Fibroblast of skin of left biceps (primary cell): ENCODE measurements at places on chromosomes 1 and 21.

DNA sequence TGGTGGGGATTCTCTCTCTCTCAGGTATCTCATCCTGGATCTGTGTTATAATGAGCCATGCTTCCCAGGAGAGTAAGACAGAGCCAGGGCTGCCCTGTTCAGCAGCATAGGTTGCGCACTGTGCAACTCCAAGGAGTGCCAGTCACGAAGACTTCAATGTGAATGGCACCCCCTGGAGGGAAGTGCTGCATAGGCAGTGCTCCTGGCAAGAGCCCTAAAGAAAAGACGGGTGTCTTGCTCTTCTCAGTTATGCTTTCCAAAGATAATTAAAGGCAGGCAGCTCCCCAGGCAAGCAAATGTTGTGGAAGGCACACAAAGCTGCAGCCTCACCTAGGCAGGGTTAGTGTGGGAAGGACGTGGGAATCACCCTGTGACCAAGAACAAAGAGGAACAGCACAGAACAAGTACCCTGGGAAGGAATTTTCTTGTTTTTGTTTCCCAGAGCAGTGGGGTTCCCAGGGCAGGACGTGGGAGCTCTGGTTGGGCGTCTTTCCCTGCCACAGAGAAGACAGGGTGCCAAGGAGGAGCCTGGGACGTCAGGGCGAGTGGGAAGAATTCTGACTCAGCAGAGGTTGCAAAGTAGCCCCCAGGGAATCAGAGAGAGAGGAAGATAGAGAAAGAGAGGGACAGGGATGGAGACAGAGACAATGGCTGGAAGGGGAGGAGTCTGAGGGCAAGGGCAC lies 120.9 kb downstream of the KCNN3 start:
- DNase-seq: no peak

DNA sequence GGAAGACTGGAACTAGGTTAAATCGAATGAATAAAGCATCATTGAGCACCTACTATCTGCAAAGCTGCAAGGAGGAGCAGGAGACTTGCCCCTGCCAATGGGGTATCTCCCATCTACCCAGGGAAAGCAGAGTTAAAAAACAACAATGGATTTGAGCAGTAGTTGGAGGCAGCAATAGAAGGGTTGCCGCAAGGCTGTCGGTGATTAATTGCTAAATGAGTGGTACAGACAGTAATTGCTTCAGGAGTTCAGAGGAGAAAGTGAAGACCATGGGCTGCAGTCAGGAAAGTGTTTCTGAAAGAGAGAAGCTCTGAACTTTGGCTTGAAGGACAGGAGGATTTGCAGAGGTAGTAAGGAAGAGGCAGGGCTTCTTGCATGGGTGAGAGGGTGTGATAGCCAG lies 152.9 kb downstream of the ACTL8 start:
- DNase-seq: no peak

DNA sequence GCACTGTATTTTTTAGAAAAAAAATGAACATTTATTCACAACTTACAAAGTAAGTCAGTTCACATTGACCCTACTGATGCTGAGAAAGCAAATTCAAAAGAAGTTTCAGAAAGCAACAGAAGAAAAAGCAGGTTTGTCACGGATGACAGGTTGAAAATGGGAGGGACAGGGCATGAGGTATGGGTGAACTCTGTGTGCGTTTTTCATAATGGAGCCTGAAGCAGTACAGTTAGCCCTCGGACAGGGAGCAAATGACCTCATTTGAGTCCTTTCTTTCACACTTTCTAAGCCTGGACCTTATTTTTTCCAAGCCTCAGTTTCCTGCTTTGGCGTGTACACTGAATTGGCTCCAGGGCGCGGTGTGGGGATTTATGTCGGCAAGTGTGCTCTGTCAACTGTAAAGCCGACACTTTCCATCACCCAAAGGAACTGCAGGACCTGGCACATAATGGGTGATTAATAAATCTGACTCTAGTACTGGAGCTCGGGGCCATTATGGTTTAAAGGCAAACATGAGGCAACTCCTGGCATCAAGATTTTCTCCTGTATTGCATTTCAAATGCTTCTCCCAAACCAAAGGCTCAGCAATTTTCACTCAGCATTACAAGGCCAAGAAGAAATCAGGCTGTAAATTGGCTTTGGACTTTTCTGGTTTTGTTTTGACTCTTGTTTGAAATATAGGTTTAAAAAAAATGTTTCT lies 345.5 kb upstream of the DUSP10 start:
- no peak for DNase-seq

GRCh38 chr21:28444557-28444956 lies 548.1 kb downstream of the LTN1 start:
- DNase-seq: no peak

DNA sequence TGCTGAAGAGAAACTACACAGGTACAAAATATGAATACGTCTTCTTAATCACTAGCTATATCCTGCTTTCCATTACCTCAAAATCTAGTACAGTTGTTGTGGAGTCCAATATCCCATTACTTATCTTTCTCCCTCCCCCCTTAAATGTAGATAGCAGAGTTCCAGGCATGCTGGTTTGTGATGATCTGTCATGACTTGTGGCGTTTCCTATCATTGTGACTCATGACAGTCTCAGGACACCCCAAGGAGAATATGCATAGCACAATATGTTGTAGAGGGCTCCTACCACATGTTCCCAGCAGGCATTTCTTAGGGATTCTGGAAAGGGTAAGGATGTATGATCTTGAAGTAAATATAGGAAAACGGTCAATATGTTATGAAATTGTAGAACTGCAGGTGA lies 206.9 kb downstream of the USH2A start:
- DNase-seq: no peak
